Amniotic stem cell (primary cell): ENCODE measurements at places on chromosomes 3 and 15.
A peak's percentile ranks its signal among the peaks of the same experiment; 100 is the strongest.

GRCh38 chr3:171824824-171825221 lies 14.5 kb upstream of the PLD1 start:
- DNase-seq = no peak

DNA sequence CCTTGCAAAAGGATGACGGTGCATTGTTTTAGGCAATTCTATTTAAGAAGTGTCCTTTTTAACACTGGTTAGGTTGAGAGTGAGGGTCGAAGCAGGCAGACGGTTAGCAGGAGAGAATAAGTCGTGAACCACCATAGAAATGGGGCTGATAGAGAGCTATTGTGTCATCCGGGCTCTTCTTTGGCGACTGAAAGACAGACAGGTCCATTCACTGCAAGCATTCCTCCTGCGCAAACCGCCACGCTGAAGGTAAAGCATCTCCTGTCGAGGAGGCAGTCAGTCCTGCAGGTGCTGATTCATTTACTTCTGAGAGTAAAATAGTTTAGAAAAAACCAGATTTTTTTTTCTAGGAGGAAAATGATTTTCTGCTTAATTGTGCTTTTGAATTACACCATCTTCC lies 1002.8 kb upstream of the NR2F2 start:
- DNase-seq = no peak

- DNase-seq = no peak
Observed at GRCh38 chr3:56620371-56620770, 62.7 kb downstream of the TASOR start.

GRCh38 chr3:160319322-160319721 lies 79.7 kb downstream of the IFT80 start:
- no peak for DNase-seq

DNA sequence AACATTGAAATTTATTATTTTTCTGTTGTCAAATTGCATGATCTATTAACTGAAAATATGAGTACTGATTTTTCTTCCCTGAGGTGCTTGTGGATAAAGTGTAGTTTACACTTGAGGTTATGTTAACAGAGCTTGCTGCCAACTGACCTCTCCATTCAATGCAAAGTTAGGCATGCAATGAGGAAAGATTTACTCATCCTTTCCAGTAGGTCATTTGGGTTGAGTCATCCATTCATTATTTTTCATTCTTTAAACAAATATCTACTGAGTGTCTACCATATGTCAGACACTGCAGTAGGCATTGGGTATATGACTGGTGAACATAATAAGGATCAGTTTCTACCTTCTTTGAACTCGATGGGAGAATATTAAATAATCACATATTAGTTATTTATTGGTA lies 604.1 kb downstream of the EDEM1 start:
- DNase-seq = no peak

DNA sequence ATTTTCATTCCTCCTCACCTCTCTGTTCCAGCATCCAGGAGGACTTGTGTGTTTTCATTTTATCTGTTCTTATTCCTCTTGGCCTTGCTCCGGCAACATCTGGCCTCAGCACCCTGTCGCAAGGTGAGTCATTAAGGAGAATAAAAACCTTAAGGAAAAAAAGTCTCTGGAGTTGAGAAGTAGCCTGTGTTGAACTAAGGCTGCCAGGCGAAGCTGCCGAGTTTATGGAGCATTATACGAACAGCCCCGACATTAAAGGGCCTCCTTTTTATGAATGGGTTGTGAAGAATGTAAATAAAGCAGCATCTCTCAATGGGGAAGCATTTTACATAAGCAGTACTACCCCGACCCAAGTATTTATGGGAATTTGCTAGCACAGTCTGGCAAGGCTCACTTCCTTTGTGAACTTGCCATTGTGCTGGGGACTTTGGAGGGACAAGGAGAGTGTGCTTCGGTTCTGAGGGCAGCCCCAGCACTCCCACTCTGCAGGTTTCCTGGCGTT lies 4.7 kb downstream of the BAHD1 start:
- no peak for DNase-seq

DNA sequence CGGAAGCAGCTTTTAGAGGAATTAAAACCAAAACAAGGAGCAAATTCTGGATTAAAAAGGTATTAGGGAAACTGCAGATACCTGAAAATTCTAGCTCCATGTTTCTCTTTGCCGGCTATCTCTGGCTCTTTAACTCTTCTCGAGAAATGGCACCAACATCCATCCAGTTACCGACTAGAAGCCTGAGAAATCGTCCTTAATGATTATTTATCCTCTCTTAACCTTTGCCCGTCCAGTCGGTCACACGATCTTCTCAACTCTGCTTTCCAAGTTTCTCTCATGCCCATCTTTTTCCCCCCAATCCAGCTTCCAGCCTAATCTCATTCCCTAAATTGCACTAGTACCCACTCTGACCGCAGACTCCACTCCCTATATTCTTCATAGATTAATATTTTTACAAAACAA lies 596 bp upstream of the SGO1 start:
- no peak for DNase-seq

GRCh38 chr15:71116942-71117341 lies 1.7 kb downstream of the THSD4 start:
- DNase-seq = no peak

- no peak for DNase-seq
Observed at GRCh38 chr3:29610781-29611180, 329.9 kb downstream of the RBMS3 start.

- DNase-seq = no peak
Observed at GRCh38 chr15:88242586-88243555, 13.7 kb downstream of the NTRK3 start.

- no peak for DNase-seq
Observed at GRCh38 chr3:39801216-39801615, 8.2 kb upstream of the MYRIP start.

DNA sequence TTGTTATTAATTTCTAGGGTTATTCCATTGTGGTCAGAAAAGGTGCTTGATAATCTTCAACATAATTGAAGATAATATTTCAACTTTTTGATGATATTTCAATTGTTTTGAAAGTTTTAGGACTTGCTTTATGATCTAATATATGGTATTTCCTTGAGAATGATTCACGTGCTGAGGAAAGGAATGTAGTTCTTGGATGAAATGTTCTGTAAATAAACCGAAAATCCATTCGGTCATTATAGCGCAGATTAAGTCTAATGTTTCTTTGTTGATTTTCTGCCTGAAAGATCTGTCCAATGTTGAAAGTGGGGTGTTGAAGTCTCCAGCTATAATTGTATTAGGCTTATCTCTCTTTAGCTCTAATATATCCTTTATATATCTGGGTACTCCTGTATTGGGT lies 617.5 kb upstream of the NECTIN3 start:
- DNase-seq = no peak

GRCh38 chr3:10771486-10772270 lies 44.4 kb upstream of the SLC6A11 start:
- no peak for DNase-seq

DNA sequence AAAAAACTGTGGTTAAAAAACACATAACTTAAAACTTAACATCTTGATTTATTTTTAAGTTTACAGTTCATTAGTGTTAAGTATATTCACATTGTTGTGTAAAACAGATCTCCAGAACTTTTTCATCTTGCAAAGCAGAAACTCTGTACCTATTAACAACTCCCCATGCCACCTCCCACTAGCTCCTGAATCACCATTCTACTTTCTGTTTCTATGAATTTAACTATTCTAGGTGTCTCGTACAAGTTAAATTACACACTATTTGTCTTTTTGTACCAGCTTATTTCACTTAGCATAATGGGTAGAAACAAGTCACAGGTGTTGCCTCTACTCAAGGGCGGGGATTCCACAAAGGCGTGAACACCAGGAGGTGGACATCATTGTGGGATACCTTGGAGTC lies 43.2 kb downstream of the CRTC3 start:
- no peak for DNase-seq

GRCh38 chr15:66076591-66077319 lies 176.8 kb downstream of the MEGF11 start:
- DNase-seq = no peak

- no peak for DNase-seq
Observed at GRCh38 chr3:37228749-37229148, 54.4 kb upstream of the LRRFIP2 start.

DNA sequence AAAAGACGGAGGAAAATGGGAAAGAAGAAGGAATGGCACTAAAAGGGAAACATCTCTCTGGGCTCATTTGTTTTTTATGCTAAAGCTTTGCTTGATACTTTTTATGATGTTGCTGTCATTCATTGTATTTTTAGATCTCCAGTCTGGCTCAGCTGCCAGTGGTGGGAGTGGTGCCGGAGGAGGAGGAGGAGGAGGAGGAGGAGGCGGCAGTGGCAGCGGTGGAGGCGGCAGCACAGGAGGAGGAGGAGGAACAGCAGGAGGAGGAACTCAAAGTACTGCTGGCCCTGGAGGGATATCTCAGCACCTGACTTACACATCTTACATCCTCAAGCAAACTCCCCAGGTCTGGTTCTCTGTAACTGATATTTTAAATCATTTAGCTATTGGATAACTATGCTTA lies 49.6 kb downstream of the MAP6D1 start:
- no peak for DNase-seq

DNA sequence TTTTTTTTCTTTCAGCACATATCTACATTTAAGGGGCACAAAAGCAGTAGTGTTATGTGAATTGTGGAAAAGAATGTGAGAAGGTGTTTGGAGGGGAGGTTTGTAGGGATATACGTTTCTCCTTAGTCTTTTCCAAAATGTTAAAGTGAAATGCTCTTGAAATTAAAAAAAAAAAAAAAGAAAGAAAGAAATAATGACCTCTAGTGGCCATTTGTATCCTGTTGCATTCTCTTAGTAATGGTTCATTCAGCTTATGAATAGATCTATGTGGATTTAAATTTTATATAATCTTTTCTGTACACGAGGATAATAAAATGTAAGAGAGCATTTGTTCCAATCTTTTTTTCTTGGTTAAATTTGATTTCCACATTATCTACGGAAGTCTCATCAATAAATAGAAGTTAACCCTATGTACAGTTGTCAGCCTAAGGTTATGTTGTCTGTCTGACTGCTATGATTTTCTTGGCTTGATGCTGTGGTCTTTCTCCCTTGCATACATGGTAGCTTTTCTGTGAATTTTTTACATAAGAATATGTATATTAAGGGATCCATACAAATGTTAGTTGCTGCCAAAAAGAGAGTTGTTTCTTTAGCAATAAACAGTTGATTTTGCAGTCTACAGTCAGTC lies 1.7 kb downstream of the P2RY13 start:
- no peak for DNase-seq

DNA sequence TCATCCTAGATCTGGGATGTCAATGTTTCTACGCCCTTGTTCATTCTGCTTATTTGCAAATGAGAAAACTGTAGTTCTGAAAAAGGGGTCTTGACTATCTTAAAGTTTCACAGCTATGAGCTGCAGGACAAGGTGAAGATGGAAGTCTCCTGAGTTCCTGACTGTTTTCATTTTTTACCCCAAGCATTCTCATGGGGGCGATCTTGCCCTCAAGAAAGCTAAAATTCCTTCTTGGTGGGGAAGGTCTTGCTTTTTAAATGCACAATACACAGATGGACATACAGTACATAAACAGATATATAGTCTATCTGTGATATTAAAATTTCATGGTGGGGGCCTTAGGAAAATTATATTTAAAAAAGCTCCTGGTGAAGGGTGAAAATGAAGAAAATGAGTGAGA lies 32.4 kb downstream of the MASP1 start:
- no peak for DNase-seq

- no peak for DNase-seq
Observed at GRCh38 chr3:177835008-177835407, 637.7 kb upstream of the TBL1XR1 start.

DNA sequence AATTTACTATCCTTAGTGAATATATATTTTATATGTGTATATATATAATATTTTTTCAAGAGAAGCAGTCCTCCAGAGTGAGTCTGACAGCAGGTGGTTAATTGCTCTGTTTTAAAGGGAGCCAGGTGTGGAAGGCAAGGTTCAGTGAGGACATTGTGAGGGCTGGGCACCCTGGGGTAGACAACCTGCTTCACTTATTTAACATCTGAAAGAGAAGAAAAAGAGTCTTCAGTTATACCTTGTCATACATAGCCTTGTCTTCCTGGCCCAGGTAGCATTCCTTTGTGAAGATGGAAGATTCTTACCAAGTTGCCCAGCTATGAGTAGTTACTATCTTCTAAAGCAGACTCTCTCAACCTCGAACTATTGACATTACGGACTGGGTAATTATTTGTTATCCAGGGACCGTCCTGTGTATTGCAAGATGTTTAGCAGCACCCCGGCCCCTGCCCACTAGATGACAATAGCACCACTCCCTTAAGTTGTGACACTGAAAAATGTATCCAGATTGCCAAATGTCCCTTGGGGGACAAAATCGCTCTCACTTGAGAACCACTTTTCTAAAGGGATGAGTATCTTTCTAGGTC lies 336.0 kb upstream of the TRIM42 start:
- DNase-seq = no peak

GRCh38 chr15:76169018-76169417 lies 109.2 kb downstream of the TMEM266 start:
- no peak for DNase-seq

DNA sequence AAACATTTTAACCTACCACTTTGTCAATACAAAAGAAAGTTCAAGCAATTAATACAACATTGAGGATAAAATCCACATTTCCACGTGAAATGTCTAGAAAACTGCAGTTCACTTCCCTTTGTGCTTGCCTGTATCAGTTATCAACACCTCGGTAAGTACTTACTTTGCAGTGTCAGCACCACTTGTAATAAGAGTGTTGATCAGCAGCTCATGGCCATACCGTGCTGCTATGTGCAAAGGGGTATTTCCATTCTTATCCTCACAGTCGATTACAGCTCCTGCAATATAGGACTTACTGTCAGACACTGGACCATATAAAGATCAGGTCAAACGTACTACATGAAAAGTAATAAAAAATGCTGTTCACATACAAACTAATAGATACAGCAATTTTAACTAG lies 84.4 kb downstream of the ANKRD28 start:
- DNase-seq = no peak

DNA sequence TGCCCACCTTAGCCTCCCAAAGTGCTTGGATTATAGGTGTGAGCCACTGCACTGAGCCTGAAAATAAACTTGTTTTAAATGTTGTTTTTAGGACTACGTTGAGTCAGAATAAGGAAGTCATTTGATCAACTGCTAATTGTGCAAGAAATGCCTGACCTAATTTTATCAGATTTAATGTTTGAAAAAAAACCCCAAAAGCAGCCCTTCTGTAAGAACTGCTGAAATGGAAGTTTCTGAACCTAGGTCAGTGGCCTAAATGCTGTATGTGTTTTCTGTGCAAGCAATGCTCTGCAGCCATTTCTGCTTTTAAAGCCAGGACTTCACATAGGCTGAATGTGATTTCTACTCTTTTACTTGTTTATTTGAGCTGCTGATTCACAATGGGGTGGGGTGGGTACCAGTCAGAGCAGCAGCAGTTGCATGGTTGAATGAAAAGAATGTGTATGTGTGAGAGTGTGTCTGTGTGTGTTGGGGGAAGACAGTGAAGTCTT lies 6.6 kb downstream of the GPX1 start:
- peak; percentile 64 for DNase-seq

GRCh38 chr3:50172626-50173220 lies 17.6 kb downstream of the SEMA3F start:
- no peak for DNase-seq

GRCh38 chr3:119494597-119494996 lies 3.8 kb upstream of the TIMMDC1 start:
- no peak for DNase-seq
